IPS DF 19.7 (cell line): ENCODE measurements at places on chromosomes 13 and 19.

DNA sequence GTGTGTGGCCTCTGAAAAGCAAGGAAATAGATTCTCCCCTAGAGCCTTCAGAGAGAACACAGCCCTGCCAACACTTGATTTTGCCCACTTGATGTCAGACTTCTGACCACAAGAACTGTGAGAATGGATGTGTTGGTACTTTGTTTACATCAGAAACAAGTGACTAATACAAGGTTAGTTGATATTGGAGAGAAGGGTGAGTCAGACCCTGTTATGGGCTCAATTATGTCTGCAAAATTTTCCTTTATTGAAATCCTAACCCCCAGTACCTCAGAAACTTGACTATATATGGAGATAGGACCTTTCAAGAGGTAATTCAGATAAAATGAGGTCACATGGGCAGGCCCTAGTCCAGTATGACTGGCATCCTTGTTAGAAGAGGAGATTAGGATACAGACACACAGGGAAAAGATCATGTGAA is 226.7 kb downstream of the RFC3 start:
- no peak for DNase-seq

- DNase-seq, result no peak
These were observed 6.9 kb upstream of the ZNF555 start for GRCh38 chr19:2834294-2834871.

GRCh38 chr13:114112231-114112825 is 20.1 kb downstream of the RASA3 start:
- no peak for DNase-seq

DNA sequence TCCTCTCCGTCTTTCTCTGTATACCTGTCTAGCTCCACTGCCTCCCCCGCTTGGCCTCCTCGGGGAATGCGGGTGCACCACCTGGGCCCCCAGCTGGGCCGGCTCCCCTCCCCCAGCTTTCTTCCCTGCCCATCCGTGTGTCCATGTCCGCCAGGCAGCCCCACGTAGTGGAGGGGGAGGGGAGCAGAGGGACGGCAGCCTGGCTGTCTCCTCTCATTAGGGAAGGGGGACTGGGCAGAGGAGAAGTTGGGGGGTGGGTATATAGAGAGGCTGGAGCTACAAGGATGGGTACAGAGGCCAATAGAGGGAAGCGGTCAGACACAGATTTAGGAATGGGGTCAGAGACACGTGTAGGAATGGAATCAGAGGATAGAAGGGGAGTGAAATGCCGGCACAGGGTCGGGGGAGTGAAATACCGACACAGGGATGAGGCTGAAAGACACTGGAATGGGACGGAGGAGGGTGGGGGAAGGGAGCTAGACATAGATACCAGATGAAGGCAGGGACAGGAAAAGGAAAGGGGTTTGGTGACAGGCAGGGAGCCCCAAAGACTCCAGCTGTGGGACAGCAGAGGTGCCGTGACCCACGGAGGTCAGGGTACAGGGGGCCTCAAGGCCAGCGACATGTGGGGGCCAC is 2.8 kb downstream of the NECTIN2 start:
- DNase-seq, result no peak

- no peak for DNase-seq
These were observed 54.1 kb upstream of the MAB21L1 start for GRCh38 chr13:35530581-35530980.

DNA sequence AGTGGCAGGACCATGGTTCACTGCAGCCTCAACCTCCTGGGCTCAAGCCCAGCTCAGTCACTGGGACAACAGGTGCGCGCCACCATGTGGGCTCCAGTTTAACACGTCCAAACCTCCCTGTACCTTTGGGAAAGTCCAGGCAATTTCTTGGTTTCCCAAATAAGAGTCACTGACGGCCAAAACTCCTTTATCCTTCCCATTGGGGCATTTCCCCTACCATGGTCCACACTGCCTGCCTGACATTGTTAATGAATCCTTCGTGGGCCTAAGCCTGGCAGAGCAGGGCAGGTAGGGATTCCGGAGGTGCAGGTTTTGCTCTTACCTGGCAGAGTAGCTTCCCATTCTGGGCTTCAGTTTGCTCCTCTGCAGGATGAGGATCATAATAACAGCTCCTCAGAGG is 66.2 kb upstream of the TM9SF2 start:
- no peak for DNase-seq

DNA sequence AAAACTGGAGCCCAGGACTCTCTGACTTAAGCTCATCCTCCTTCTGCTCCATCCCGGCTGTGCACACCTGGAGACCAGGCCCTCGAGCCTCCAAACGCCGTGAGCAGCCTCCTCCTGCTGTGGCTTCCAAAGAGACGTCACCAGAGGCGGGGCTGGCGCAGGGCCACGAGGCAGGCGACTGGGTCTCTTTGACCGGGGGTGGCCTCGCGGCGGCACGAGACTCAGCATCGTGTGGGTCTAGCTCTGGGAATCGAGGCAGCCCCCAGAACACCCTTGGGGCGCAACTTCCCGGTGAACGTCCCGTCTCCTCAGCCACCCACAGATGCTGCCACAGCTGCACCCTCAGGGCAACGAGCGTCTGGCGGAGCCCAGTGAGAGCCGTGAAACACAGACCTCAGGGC is 22.8 kb downstream of the RASA3 start:
- DNase-seq, result no peak

GRCh38 chr19:38234615-38235014 is 10.6 kb upstream of the DPF1 start:
- no peak for DNase-seq

GRCh38 chr13:113812178-113813040 is 51.5 kb downstream of the GAS6 start:
- no peak for DNase-seq

- no peak for DNase-seq
These were observed at the start of gene CYTH2 for GRCh38 chr19:48469289-48469881. Gene CYTH2, plus strand, starts transcription at chr19:48469369. Its CDS starts 139 bp downstream, at chr19:48469508.

- DNase-seq, result no peak
These were observed at the start of gene B3GNT8 for GRCh38 chr19:41426952-41427646. Gene B3GNT8, minus strand, starts transcription at chr19:41427374. Its CDS starts 596 bp downstream, at chr19:41426778.

GRCh38 chr13:45508776-45509175 is 44.0 kb downstream of the COG3 start:
- no peak for DNase-seq

GRCh38 chr19:54029930-54030490 is 33.7 kb downstream of the VSTM1 start:
- DNase-seq, result peak; percentile 83

DNA sequence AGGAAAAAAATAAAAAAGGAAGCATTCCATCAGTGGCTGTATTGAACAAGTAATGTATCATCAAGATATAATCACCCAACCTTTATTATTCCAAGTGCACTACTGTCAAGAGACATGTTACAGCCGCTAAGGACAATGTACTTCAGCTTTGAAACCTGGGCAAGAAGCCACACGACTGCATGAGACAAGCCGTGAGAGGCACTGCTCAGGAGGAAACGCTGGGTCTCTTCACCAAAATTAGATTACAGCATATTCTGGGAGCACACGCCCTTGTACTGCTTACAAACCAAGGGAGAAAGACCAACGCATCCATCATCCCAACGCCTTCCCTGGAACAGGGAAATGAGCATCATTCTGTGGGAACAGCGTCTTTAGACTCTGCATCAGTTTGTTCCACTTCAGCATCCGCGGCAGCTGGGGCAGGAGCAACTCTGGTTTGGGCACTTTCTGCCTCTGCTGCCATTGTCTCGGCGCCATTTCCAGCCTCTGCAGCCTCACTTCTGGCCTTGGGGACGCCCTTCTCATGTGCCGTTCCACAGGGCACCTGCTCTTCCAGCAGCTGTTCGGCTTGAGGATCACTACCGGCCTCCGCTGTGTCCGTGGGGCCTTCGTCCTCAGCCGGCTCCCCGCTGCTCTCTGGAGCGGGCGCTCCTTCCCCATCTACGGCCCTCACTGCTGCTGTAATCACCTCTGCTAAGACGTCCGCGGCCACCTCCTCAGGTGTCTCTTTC is 22.4 kb upstream of the BRD4 start:
- no peak for DNase-seq

GRCh38 chr13:98405107-98405571 is 171.8 kb downstream of the STK24 start:
- peak; percentile 15 for DNase-seq

DNA sequence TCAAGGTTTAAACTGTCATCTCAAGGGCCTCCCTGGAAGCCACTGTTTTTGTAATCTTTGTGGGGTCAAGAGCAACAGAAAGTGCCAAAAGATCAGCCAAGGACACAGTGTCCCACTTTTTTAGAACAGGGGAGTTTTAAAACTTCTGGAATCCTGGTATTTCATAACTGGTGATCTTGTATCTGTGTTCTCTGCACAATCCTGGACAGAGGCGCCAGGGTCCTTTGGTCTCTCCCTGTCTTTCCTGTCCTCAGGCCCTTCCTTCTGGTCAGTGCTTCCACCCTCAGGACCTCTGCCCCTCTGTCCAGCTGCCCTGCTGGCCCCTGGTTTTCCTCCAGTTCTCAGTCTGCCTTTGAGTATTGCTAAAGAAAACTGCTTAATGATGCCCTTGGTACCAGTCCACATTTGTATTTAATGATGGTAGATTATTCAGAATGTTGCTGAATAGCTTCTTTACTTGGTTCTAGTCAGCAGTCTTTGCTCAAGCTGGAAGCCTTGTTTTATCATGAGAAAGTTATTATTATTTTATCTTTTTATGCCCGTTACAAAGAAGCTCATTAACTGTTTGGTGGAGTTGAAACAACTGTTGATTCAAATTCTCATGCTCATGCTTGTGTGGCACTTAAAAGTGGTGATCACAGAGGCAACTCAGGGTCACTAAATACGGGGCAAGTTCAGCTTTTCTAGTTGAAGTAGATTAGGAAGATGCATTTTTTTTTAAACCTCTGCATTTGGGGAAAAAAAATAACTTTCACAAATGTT is 47.5 kb downstream of the WASF3 start:
- no peak for DNase-seq

DNA sequence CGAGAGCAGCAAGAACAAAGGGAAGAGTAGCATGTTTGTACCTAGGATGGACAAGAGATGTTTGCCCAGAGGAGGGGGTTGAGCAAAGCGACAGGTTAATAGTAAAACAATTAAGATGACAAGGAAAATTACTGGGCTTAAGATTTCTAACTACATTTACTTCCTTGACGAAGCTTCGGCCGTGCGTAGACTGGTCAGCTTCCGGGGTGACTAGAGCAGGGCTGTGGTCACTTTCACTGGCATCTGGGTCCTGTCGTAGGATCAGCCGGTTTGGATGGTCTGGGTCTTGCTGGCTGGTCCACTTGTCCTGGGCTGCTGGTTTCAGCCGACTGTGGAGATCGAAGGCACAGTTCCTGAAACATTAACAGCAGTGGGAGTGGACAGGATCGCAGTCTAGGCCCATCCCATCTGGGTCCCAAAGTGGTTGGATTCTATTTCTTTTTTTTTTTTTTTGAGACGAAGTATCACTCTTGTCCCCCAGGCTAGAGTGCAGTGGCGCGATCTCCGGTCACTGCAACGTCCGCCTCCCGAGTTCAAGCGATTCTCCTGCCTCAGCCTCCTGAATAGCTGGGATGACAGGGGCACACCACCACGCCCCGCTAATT is 5.0 kb upstream of the BSG start:
- DNase-seq, result no peak

GRCh38 chr13:35723053-35723461 is 246.6 kb upstream of the MAB21L1 start:
- no peak for DNase-seq

DNA sequence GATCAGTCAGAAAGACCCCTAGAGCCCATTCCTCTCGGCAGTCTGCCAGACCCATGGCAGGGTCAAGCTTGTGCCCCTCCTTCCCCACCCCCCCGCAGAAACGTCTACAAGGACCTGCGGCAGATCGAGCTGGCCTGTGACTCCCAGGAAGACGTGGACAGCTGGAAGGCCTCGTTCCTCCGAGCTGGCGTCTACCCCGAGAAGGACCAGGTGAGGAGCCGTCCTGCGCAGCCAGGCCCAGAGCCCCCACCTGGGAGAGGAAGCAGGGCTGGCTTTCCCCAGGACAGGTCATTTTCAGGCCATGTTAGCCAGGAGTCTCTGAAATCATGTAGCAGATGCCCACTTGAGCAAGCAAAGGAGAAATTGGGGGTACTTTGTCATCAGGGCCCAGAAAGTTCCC is 12.3 kb downstream of the TMED1 start:
- DNase-seq, result no peak

DNA sequence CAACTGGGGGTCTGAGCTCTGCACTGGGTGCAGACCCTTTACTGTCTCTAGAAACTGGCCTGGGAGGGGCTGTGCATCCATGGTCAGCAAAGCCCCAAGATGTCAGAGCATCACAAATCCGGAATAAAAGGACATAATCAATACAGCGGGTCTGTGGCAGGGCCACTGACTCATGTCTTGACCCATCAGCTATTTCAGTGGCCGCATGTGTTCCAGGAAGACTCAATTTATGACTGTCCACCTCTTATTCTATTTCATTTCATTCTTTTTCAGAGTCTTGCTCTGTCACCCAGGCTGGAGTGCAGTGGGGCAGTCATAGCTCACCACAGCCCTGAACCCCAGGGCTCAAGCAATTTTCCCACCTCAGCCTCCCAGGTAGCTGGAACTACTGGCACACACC is 53.2 kb downstream of the PEX11G start:
- no peak for DNase-seq
